ENCODE measurements at places on chromosomes 1 and 21. TPM values are rescaled to one million over a fixed set of nuclear protein-coding genes. Genes with fewer than 3 reads are reported as not detected.

The TNFRSF1B gene
- total RNA-seq, result 4.1 TPM

The NLRP3 gene
- 0.36 TPM for total RNA-seq

The CASZ1 gene
- 22.8 TPM for total RNA-seq

The TCP10L gene
- not detected for total RNA-seq

The TMEM82 gene
- total RNA-seq, result not detected

The KRTAP19-1 gene
- total RNA-seq, result not detected

The IQGAP3 gene
- total RNA-seq, result 11.8 TPM

The C1orf115 gene
- total RNA-seq, result 2.5 TPM

The RNF2 gene
- total RNA-seq, result 12.6 TPM

The PADI4 gene
- total RNA-seq, result not detected

The ETNK2 gene
- total RNA-seq, result 2.8 TPM

The C4BPB gene
- total RNA-seq, result not detected

The PTGS2 gene
- total RNA-seq, result 0.80 TPM

The ZYG11A gene
- total RNA-seq, result 0.44 TPM

The NRAS gene
- 22.4 TPM for total RNA-seq

Data from esophagus mucosa (tissue), 1 donor.